ENCODE measurements at places on chromosomes 1 and 21.

- DNase-seq = no peak
Observed at GRCh38 chr1:114314098-114314497, 160.4 kb upstream of the SYT6 start.

- DNase-seq = no peak
Observed at GRCh38 chr1:209988706-209989105, 50.7 kb downstream of the SYT14 start.

DNA sequence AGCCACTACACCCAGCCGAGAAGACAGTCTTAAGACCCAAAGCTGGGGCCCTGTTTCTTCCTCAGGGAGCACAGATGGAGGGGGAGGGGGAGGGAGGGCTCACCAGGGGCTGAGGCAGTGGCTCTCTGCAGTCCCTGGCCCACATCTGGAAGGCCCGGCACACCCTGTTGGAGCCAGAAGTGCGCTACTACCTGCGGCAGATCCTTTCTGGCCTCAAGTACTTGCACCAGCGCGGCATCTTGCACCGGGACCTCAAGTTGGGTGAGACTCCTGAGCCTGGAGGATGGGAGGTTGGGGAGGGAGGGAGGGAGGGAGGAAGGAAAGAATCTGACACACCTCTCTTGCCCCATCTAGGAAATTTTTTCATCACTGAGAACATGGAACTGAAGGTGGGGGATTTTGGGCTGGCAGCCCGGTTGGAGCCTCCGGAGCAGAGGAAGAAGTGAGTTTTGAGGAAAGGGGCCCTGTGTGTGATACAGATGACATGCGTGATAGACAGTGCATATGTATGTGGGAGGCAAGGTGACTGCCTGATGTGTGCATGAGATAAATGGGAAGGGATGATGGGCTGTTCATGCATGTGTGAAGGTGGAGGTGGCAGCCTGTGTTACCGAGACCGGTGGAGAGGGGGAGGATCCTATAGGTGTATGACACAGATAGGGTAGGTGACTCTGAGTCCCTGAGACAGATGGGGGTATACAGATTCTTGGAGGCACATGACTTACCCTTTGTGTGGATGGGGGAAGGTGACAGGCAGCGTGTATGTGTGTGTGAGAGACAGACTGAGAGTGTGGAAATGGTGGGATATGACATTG is 1.5 kb downstream of the PLK3 start:
- no peak for DNase-seq

- DNase-seq = no peak
Observed at GRCh38 chr1:81314513-81315233, 486.1 kb upstream of the ADGRL2 start.

- no peak for DNase-seq
Observed at GRCh38 chr1:246709835-246710234, 14.4 kb upstream of the SCCPDH start.

DNA sequence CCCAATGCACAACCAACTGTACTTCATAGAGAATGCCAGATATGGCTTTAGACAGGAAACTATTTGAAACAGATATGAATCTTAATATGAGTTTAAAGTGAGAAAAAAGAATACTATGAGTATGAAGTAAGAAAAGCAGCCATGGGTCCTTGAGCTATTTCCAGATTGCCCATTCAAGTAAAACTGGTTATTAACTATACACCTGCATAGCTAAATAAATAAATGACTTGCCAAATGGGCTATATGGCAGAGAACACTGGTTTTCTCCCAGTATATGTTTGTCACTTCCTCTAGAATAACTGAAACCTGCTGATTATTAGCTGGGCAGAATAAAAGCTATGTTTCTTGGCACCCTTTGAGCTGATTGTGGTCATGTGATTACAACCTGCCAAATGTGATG is 17.0 kb upstream of the CD1C start:
- no peak for DNase-seq

DNA sequence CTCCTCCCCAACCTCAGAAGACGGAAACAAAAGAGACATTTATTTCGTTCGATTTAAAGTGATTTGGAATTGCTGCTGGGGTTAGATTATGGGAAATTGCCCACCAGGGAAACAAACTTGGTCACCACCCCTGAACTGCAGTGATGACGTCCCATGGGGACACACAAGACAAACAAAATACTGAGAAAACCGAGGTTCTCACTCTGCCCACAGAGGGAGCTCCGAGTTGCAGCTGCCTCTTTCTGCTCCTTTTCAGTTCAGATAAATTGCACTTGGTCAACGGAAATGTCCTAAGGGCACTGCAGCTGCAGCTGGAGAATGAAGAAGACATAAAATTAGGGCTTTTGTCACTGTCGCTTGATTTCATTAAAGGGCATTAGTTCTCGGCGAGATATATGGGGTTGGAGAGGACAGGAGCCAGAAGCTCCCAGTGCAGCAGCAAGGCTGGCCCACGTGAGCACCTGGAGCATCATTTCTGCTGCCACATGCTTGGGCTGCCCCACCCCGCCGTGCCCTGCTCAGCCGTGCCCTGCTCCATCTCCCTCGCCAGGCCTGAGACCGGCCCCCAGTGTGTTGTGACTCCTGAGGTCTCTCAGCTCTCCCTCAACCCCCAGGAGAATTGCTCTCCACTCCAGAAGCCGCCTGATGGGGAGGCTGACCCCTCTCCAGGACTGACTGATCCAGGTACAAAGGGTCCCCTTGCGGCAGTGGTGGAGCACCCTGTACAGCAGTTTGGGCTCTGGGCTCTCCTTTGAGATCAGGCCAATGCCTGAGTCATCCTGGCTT is 231.7 kb upstream of the AJAP1 start:
- no peak for DNase-seq

GRCh38 chr1:59686170-59686569 is 128.6 kb upstream of the HOOK1 start:
- no peak for DNase-seq

GRCh38 chr1:201505503-201505890 is 1.4 kb downstream of the CSRP1 start:
- no peak for DNase-seq

- no peak for DNase-seq
Observed at GRCh38 chr1:151581921-151582320, 29.9 kb upstream of the SNX27 start.

DNA sequence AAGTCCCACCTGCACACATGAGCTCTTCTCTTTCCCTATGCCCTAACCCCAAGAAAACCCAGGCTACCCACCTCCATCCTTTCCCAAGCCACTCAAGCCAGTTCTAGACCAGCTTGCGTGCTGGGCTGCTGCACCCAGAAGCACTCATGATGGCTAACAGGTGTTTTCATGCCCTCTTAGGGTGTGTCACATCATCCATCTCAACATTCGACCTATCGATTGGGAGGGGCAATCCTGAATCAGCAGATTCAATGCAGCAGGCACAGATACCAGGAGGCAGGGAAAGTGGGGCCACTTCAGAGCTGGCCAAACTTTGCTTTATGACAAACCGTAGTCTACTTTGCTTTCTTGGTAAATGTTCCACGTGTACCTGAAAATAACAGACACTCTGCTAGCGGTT is 6.6 kb upstream of the PRMT2 start:
- DNase-seq = no peak

GRCh38 chr1:115135681-115136080 is 46.4 kb upstream of the TSPAN2 start:
- DNase-seq = no peak

DNA sequence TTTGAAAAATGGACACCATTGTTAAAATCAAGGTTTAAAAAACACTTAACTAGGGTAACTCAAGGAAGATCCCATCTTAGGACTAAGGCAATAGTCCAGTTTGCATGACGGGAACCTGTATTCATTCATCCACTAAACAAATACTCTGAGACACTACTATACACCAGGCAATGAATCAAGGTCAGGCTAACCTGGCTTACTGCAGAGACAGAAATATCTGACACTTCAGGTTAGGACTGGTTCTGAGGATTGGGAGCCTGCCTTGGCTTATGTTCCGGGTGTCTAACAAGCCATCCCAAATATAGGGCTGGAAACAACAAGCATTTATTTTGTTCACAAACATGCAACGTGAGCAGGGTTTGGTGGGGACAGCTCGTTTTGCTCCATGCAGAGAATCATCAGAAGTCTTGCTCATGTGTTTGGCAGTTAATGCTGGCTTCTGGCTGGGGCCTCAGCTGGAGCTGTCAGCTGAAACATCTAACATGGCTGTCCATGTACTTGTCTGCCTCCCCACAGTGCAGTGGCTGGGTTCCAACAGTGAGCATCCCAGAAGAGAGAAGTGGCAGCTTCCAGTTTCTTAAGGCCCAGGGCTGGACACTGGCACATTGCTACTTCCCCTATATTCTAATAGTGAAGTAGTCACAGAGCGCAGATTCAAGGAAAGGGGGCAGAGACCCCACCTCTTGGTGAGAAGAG is 37.0 kb upstream of the CAMK1G start:
- DNase-seq = no peak

DNA sequence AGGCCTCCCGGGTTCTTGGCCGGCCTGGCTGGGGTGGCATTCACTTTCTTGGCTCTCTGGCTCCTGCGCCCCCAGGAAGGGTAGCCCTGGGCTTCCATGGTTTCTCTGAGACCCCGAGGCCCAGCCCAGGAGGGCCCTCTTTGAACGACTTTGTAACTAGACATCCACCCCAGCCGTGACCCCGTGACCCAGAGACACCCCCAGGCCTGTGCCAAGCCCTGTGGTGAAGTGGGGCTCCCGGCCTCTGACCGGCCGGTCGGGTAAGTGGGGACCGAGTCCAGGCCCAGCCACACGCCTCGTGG is 64.0 kb downstream of the COL18A1 start:
- DNase-seq = no peak

GRCh38 chr21:31418377-31419001 is 74.4 kb upstream of the TIAM1 start:
- no peak for DNase-seq

GRCh38 chr1:77557053-77557452 is 125.4 kb downstream of the ZZZ3 start:
- DNase-seq = no peak

DNA sequence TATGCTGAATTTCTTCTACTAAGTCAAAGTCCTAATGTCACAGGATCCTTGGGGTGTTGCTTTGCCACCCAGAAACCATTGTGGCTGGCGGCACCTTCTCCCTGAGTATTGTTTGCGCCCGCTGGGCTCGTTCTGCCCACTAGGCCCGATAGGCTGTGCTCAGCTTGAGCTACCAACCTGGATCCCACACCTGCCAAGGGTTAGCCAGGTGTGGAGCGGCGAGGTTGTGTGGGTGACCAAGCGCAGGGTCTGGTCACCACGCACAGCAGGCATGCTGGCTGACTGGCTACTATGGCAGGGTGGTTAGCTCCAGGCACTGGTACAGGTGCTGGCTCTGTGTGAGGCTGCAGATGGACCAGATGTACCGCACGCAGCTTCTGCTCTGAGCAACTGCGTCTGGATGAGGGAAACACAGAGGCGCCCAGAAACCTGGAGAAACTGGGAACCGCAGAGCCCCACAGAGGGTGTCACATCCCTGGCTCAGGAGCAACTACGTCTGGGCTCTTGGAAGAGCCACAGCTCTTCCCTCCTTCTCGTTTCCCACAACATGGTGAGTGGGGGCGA is 50.3 kb upstream of the SCYL3 start:
- no peak for DNase-seq

GRCh38 chr1:152108882-152109222 is 6.4 kb downstream of the TCHH start:
- no peak for DNase-seq

DNA sequence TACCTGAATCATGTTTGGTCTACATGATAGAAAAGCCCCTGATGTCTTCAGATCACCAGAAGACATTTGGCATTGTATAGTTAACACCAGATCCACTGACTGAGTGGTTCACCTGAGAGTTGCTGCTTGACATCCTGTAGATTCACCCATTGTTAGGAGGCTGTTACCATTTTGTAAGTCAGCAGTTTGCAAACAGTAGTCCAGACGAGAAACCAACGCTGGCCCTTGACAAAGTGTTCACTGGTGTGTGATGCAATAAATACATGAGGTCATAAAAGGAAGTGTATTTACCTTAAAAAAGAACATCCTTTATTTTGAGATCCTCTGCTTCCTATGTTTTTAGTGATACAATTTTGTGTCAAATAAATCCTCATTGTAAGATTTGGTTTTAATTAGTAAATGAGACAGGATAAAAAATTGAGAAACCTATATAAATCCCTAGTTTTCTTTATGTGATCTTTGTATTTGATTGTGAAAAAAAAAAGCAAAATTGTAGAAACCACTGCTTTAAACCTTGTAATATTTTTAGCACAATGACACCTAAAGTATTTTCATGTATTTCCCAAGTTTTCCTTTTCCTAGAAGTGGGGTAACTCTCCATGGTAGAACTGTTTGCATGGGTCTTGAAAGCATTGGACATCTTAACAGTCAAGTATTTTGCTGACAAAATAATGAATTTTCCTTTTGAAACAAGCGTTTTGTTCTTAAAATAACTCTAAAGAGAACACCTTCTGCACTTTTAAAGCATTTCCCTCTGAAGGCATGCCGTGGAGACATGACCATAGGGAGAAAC is 204.3 kb downstream of the FGGY start:
- no peak for DNase-seq

DNA sequence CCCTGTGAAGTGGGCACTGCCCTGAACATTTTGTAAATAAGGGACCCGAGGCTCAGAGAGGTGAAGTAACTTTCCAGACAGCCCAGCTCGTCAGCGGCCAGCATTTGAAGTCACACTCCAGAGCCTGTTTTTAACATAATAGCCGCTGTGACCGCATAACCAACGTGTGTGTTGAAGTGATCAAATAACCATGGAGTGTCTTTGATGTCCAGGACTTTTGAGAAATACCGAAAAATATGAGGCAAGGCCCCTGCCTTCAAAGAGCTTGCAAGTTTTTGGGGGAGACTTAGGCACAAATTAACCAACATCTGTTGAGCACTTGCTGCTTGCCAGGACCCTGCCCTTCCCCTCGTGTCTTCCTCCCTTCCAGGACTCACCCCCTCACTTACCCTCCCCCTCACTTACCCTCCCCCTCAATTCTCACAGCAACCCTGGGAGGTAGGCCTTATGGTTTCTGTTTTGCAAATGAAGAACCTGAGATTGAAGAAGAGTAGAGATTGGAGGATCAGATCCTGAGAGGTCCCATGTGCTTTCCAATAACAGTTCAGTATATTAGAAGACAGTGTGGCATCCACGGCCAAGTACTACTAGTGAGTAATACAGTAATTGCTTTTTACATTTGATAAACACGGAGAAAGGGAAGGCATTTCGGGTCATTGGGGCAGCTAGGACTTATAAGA is 1.3 kb upstream of the SLC16A1 start:
- DNase-seq = peak; percentile 85

DNA sequence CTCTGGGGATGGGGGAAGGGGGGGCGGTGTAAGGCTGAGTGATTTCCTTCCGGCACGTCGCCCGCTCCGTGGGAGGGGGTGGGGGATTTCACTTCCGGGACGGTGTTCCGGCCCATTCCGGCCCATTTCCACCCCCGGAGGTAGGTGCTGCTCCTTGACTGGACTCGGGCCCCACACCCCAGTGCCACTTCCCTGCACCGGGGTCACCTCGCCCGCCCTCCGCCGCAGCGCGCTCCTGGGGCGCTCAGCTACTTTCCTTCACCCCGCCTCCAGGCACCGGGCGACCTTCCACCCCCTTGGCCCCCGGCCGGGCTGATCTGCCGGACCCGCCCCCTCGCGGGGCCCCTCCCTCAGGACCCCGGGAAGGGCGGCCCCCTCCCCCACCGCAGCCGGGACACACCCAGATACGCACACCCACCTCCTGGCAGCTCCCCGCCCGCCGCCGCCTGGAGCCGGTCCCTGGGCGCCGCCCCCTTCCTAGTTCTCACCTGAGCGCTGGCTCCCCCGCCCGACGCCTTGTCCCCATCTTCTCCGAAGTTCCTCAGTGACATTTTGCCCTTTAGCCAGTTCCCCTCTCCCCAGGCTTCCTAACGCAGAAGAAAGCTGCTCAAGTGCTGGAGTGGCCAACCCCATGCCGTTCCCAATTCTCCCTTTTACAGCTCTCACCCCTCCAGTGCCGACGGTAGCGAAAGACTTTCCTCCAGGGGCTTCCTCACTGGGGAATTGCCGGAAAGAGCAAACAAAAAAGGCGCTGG is at the start of gene ZBTB37:
ZBTB37 (plus strand) TSS at position 115 of the 755 bp plus-strand sequence. CDS start 1,846 bp downstream, outside the sequence.
- DNase-seq = no peak

All from AG09309 (cell line).